NCI-H1417 (cell line): ENCODE measurements at places on chromosomes 2 and 18.

- peak; percentile 24 for DNase-seq
These were observed 31.2 kb upstream of the NTSR2 start for GRCh38 chr2:11701206-11701605.

DNA sequence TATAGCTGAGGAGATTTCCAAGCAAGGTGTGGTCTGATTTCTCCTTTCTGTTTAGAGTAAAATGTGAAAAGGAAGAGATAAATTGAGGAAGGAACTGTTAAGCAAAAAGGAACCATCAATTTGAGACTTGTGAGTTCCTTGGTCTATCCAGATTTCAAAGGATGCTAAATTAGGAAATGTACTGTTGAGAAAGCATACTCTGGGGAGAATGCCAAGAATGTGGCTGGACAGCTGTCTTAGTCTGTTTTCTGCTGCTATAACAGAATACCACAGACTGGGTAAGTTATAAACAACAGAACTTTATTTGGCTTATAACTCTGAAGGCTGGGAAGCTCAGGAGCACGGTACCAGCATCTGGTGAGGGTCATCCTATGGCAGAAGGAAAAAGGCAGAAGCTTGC lies 1097.2 kb downstream of the TDRD15 start:
- DNase-seq, result no peak

GRCh38 chr18:38789141-38789540 lies 1223.5 kb upstream of the CELF4 start:
- no peak for DNase-seq

DNA sequence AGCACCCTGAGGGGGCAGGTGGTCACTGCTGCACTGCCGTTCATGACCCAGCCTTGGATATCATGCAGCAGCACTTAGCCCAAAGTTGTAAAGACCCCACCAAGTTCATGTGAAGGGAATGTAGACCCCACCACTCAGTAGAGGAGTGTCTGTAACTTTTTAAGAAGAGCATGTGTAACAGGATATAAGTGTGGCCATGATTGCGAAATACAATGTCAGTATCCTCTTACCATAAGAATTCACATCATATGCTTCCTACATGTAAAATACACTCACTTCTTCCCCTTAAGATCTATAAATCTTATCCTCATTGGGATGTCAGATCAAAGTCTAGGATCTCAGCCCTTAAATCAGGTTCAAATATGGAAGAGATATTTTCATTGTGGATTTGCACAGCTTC lies 276.9 kb downstream of the PTPRM start:
- DNase-seq, result no peak

DNA sequence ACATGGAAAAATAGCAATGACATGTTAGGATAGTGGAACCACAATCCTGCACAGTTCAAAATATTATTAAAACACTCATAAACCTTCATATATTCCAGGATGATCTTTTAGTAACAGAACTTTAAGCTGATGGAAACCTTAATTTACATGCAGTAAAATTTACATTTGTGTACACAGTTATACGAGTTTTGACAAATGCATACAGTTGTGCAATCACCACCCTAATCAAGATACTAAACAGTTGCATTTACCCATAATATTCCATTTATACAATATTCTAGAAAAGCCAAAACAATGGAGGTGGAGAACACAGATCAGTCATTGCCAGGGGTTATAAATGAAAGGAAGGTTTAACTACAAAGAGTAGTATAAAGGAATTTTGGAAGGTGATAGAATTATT lies 117.6 kb downstream of the EXOC6B start:
- DNase-seq, result no peak

DNA sequence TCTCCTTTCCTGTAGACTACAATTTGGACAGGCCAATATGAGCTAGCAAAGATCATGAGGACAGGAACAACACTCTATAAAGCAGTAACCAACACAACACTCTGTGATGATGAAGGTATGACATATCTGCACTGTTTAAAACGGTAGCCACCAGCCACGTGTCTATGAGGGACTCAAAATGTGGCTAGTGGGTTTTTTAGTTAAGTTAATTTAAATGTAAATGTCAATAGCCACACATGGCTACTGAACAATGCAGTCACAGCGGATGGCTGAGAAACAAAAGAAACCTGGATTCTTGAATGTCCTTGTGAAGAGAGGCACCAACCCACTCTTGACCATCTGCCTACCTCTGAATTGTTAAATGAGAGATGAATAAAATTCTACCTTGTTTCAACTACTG lies 33.9 kb downstream of the FANCL start:
- DNase-seq, result no peak

DNA sequence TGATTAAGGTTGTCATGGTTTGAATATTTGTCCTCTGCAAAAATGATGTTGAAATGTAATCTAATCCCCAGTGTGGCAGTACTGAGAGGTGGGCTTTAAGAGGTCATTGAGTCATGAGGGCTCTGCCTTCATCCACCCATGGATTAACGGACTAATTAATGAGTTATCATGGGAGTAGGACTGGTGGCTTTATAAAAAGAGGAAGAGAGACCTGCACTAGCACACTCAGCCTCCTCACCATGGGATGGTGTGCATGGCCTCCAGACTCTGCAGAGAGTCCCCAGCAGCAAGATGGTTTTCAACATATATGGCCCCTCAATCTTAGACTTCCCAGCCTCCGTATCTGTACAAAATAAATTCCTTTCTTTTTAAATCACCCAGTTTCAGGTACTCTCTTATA lies 41.0 kb downstream of the DTNB start:
- no peak for DNase-seq

DNA sequence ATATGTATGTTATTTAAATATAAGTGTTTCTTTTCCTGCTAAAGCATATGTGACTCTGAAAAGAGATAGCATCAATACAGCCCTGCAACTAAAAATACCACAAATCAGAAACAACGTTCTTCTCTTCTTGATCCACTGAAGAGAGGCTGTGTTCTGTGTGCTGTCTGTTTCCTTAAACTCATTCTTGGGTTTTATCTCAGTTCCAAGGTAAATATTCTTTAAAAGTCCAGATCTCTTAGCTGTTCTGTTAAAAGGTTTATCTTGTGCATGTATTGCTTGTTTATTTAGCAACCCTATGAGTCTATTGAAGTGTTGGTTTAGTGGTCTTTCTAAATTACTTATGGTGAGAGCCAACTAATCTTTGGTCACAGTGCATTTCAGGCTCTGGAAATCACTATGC lies 173.3 kb upstream of the NT5C1B start:
- no peak for DNase-seq

GRCh38 chr18:79367989-79368388 lies 27.7 kb upstream of the NFATC1 start:
- DNase-seq, result no peak

- DNase-seq, result no peak
These were observed 294.9 kb upstream of the FANCL start for GRCh38 chr2:58535990-58536389.

DNA sequence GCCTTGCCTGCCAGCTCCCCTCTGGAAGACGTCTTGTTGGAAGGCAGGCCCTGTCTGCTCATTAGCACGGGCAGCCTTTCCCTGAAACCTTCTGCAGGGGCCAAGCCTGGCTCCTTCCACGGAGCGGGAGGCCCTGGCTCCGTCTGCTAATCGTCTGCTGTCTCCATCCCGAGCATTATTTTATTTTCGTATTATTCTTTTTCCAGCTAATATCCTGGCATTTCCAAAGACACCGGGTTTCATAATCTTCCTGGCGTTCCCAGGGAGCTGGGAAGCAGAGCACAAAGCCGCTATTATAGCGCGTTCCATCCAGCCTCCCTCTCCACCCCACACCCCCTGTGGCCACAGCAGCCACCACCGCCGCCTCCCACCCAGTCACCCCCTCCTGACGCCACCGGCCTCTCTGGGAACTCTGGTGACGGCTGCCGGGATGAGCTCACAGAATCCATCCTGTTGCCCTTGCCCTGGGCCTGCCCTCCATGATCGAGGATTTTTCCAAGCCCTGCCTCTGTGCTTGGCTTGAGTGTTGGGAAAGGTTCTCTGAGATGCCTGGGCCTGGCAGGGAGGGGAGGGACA lies 125.5 kb downstream of the DYSF start:
- no peak for DNase-seq

- no peak for DNase-seq
These were observed 62.0 kb upstream of the POMC start for GRCh38 chr2:25230198-25230947.

DNA sequence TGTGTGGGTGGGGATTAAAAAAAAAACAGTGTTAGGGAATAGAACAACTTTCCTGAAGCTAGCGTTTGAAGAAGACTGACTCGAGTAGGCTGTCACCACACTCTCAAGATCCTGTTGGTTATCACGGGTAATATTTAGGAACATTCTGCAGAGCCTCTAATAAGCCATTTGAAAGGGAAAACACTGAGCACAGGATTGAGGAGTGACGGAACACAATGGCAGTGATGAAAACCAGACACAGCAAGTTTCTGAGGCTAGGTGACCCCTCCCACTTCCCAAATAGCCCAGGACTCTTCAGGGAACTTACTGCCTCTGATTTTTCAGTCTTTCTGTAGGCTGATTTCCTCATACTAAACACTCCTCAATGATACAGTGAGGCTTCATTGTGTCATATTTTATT lies 88.2 kb upstream of the TMEM200C start:
- DNase-seq, result no peak

DNA sequence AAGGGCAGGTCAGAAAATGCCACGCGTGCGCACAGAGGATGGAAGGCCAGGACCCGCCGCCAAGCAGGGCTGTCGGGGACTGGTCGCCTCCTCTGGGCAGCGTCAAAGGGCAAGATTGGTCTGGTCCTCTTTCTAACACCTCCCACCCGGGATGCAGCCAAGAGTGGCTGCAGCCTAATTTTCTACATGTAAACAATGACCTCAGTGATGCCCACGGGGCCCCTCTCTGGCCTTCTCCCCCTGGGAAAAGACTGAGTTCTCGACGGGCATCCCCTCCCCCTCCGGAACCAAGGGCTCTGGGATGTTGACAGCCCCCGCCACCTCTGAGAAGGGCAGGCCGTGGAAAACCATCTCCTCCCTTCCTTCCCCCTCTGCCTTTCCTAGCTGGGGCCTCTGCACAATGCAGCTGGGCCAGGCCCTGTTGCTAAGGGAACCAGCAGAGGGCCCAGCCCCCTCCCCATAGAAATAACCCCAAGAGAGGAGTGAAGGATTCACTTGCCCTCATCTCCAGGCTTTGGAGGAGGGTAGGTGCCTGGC lies 80.0 kb upstream of the ZNF532 start:
- DNase-seq, result peak; percentile 51
